ENCODE measurements at places on chromosomes 4 and X.

GRCh38 chr4:179398414-179398813 is 1956.2 kb upstream of the AGA start:
- no peak for DNase-seq

- DNase-seq, result no peak
These were observed 62.0 kb downstream of the HTT start for GRCh38 chr4:3136454-3136853.

- no peak for DNase-seq
These were observed 104.2 kb downstream of the FAM47B start for GRCh38 chrX:35046660-35047296.

DNA sequence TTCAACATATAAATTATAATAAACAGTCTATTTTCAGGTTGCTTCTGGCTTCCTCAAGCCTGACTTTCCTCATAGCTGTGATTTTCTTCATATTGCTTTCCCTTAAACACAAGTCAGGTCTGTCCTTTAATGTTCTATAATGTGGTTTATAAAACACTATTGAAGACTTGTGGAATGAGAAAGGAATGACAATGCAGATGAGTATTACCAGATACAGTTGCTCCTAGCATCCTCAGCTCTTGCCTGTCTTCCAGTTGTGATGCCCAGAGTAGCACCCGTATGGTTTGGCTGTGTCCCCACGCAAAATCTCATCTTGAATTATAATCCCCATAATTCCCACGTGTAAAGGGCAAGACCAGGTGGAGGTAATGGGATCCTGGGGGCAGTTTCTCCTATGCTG is 265.7 kb upstream of the BOD1L1 start:
- DNase-seq, result no peak

- no peak for DNase-seq
These were observed 40.6 kb upstream of the PHEX start for GRCh38 chrX:21991504-21991903.

GRCh38 chr4:125833-126232 is 1.5 kb downstream of the ZNF718 start:
- no peak for DNase-seq

Data from activated naive CD8-positive, alpha-beta T cell treated with anti-CD3 and anti-CD28 coated beads, Interleukin-2, amount 50 U/mL, for 24 hours (primary cell).